ENCODE measurements at places on chromosomes 6 and 20. TPM values are rescaled to one million over a fixed set of nuclear protein-coding genes. Genes with fewer than 3 reads are reported as not detected.

Gene SGK2
- total RNA-seq: not detected

Gene RIMS4
- not detected for total RNA-seq

Gene ALDH8A1
- total RNA-seq: not detected

Gene BPIFB2
- not detected for total RNA-seq

Gene MICAL1
- 43.3 TPM for total RNA-seq

Gene SLC22A2
- not detected for total RNA-seq

Gene SAMD3
- total RNA-seq: 0.16 TPM

Gene SIRPD
- not detected for total RNA-seq

Gene IGF2R
- 37.1 TPM for total RNA-seq

Gene ELOVL4
- total RNA-seq: 7.0 TPM

Gene TMEM244
- total RNA-seq: not detected

Gene LAMA2
- total RNA-seq: 0.30 TPM

Gene ATP6V1G2
- 0.11 TPM for total RNA-seq

Gene PTCRA
- total RNA-seq: not detected

Gene KIAA1755
- total RNA-seq: not detected

Gene ZBP1
- total RNA-seq: not detected

Measured in hair follicular keratinocyte (primary cell).